ENCODE measurements at places on chromosomes 7 and 10. TPM values are rescaled to one million over a fixed set of nuclear protein-coding genes. Genes with fewer than 3 reads are reported as not detected.

DNA sequence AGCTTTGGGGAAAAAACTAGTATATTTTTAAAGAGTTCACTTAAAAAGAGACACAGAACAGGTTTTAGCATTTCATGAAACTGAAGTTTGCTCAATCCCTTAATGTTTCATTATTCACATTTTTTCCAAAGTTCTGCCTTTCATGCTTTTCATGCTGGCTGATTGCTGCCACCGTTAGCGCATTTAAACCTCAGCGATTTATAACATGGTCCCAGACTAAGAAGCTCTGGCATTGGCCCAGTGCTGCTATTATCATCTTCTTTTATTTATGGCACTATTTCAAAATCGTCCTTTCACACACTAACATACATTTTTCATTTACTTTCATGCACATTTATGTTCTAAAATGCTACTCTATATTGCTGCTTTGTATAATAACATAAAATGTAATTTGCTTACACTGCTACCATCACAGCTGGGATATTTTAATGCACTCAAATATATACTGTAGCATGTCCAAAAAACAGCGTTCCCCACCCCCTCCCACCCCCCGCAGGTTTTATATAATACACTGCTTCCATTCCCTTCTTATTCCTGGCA is 141.9 kb downstream of the MPP7 start:
- DNase-seq, result no peak

FKBP6 gene
- total RNA-seq, result not detected

GRCh38 chr7:3065724-3066143 is 22.1 kb upstream of the CARD11 start:
- DNase-seq, result no peak

GRCh38 chr7:97017192-97018125 is 7.2 kb downstream of the DLX5 start:
- no peak for DNase-seq

NUP205 gene
- total RNA-seq, result 43.7 TPM

DNA sequence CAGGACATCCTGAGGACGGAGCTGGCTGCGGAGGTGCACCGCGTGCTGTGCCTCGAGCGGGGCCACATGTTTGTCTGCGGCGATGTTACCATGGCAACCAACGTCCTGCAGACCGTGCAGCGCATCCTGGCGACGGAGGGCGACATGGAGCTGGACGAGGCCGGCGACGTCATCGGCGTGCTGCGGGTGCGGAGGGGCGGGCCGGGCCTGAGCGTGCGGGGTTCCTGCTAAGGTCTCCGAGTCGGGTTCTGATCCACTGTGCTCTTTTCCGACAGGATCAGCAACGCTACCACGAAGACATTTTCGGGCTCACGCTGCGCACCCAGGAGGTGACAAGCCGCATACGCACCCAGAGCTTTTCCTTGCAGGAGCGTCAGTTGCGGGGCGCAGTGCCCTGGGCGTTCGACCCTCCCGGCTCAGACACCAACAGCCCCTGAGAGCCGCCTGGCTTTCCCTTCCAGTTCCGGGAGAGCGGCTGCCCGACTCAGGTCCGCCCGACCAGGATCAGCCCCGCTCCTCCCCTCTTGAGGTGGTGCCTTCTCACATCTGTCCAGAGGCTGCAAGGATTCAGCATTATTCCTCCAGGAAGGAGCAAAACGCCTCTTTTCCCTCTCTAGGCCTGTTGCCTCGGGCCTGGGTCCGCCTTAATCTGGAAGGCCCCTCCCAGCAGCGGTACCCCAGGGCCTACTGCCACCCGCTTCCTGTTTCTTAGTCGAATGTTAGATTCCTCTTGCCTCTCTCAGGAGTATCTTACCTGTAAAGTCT is 10.4 kb downstream of the ATG9B start:
- DNase-seq, result peak; percentile 48

DNA sequence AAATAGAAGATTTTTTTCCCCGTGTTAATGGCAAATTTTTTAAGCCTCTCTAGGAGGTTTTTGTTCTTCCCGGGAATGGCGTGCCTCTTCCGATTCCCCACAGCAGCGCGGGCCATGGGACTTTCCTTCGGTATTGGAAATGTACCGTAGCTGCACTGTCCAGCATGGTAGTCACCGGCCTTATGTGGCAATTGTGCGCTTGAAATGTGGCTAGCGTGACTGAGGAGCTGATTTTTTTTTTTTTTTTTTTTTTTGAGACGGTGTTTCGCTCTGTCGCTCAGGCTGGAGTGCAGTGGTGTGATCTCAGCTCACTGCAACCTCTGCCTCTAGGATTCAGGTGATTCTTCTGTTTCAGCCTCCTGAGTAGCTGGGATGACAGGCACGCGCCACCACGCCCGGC is 938 bp upstream of the TCTN3 start:
- DNase-seq, result no peak
